EL (cell line): ENCODE measurements at places on chromosomes 2 and 18.

DNA sequence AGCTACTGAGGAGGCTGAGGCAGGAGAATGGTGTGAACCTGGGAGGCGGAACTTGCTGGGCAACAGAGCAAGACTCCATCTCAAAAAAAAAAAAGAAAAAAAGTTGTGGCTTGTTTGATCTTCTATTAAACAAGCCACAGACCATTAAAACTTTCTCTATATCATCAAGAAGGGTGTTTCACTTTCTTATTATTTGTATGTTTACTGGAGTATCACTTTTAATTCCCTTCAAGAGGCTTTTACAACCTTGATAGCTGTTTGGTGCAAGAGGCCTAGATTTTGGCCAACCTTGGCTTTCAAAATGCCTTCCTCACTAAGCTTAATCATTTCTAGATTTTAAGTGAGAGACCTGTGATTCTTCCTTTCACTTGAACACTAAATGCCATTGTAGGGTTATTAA, 339.1 kb downstream of the TSN start:
- DNase-seq, result no peak

- DNase-seq, result peak; percentile 87
Measured at GRCh38 chr2:45992021-45992740, 305.0 kb upstream of the EPAS1 start.

DNA sequence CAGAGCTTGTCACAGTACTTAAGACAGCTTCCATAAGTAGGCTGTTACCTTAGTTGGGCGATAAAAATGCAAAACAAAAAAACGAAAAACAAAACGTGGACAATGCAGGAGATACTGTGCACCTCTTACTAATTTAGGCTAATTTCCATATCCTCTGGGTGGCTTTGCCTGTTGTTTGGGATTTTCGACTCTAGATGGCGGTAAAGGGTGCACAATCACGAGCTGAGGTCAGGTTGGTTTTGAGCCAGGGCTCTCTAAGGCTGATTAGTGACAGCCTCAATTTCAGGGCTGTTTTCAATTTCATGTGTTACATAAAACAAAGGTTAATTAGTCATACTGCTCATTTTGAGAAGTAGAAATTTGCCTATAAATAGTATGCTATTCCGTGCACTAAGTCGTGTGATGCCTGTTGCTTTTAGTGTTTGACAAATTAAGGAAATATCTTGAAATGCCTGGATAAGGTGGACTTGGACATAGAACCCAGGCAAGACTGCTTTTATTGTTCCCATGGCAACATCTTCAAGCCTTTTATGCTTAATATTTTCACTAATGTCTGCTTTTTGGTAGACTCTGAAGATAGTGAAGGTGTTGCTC, 493.1 kb downstream of the SOCS6 start:
- DNase-seq, result peak; percentile 3

GRCh38 chr2:231541645-231542044, 11.4 kb upstream of the NMUR1 start:
- DNase-seq, result no peak

DNA sequence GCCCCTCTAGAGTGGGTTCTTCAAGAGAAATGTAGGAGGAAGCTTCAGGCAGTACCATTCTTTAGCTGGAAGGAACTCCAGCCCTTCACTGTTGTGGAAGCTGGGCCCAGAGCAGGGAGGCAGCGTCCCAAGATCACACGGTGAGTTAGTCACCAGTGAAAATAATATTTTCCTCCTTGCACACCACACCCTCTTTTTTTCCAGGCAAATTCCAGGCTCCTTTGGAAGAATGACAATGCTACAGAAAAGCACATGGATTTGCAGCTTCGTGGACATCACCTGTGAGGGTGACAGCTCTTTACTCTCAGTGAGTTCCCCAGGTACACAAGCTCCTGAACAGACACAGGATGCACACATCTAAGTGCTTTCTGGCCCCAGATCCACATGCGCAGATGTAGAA, 157.1 kb downstream of the COL6A3 start:
- peak; percentile 59 for DNase-seq

- DNase-seq, result no peak
Measured at GRCh38 chr2:121570036-121570666, 39.5 kb downstream of the RNU4ATAC start.

DNA sequence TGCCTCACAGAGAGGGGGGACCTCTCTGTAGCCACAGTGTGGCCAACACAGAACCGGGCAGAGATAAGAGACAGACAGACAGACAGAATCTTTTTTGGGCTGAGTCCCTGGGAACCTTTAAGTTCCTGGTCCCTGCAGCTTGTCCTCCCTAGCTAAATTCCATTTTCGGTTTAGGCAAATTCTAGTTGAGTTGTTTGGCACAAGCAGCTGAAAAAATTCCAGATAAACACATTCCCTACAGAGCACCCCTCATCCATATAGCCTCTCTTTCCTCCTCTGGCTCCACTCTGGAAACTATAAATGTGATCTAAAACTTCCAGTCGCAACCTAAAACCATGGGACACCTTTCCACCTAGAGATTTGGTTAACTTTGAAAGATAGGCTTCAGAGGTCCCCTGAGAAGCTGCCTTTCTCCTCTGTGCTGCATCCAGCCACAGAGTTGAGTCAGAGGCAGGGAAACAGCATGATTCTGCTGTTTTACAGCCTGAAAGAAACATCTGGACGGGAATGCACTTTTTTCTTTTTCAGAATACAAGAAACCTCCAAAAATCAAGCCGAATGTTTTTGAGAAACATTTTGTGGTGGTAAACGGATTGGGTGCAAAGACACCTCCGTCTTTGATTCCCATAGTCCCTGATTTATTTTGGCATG, 30.9 kb downstream of the SLC4A3 start:
- DNase-seq, result peak; percentile 28

DNA sequence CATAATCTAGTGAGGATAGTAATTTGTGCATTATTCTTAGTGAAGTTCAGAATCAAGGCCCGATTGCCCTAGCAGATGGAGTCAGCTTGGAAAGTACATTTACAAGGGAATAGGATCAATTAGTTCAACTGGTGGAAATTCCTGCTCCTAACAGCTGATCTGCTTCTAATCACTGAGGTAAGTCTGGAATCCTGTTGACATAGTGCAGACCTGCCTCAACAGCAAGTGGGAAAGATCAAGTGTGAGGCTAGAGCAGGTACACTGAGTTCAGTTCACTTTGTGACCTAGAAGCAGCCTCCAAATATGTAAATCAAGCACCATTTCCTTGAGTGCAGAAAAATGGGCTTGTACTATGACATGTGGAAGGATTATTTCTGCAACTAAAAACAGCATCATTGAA, 111.2 kb upstream of the NOSTRIN start:
- DNase-seq, result no peak

DNA sequence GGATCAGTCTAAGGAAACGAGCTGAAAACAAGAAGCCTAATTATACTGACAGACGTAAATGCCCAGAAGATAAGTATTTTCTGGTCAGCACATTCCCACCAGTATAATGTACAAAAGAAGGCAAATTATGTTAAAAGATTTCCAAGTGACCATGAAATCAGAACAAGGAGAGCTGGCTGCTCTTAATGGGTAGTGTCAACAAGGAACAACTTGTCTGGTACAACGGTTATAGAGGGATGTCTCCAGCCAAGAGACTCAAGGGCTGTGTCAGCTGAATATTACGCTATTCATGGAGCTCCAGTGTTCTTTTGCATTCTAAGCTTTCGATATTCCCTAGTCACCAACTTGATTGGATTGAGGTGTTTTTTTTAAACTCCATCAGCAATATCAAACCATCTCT, 8.6 kb upstream of the L3MBTL4 start:
- no peak for DNase-seq

GRCh38 chr2:203431391-203432185, 103.4 kb downstream of the ABI2 start:
- no peak for DNase-seq

GRCh38 chr2:190110131-190110530, 47.6 kb upstream of the MSTN start:
- no peak for DNase-seq

DNA sequence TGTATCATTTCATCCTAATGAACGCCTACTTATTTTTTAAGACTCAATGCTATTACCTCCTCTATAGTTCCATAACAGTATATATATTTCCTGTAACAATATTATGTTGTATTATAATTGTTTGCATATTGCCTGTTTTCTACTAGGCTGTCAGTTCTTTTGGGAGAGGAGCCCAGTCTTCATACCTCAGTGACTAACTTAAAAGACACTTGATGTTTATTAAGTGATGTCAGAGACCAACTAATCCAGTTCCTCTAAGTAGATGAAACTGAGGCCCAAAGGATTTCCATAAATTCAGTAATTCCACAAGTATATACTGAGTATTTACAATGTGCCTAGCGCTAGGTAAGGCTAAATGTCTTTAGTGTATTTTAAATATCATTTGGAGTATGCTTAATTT, 48.9 kb upstream of the AAK1 start:
- peak; percentile 70 for DNase-seq

- DNase-seq, result peak; percentile 90
Measured at GRCh38 chr2:46309052-46309953, 12.1 kb downstream of the EPAS1 start.

GRCh38 chr2:1940679-1941078, 196.4 kb upstream of the PXDN start:
- DNase-seq, result peak; percentile 1

DNA sequence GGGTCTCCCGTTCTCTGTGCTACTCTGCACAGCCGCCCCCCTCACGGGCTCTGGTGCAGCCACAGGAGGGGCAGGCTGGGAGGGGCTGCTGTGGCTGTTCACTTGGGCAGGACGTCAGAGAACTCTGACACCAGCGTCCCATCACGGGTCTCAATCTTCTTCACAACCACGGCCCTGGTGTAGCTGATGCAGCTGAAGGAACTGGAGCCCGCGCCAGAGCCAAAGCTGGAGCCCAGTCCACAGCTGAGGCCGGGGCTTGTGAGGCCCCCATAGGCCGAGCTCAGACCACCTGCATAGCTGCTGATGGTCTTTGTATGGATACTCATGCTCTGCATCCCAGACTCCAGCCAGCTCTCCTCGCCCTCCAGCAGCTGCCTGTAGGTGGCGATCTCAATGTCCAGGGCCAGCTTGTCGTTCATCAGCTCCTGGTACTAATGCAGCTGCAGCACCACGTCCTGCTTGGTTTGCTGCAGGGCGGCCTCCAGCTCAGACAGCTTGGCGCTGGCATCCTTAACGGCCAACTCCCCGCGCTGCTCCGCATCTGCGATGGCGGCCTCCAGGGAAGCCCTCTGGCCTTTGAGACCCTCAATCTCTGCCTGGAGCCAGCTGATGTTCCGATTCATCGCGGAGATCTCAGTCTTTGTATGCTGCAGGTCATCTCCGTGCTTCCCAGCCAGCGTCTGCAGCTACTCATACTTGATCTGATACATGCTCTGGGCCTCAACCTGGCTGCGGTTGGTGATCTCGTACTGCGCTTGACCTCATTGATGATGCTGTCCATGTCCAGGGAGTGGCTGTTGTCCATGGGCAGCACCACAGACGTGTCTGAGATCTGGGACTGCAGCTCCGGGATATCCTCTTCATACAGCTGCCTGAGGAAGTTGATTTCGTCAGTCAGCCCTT, 7.4 kb upstream of the DUSP19 start:
- peak; percentile 45 for DNase-seq

GRCh38 chr2:238908960-238909951, 61.4 kb downstream of the TWIST2 start:
- no peak for DNase-seq

GRCh38 chr2:68857202-68857845, 13.9 kb downstream of the BMP10 start:
- DNase-seq, result no peak

- DNase-seq, result peak; percentile 1
Measured at GRCh38 chr2:83817511-83817910, 641.6 kb downstream of the SUCLG1 start.

- no peak for DNase-seq
Measured at GRCh38 chr2:214103276-214104001, 307.4 kb upstream of the VWC2L start.

- peak; percentile 0 for DNase-seq
Measured at GRCh38 chr18:33755931-33756560, 178.0 kb downstream of the ASXL3 start.

- DNase-seq, result peak; percentile 91
Measured at GRCh38 chr2:188808947-188809355, 165.2 kb upstream of the COL3A1 start.

GRCh38 chr2:215825707-215826106, 187.6 kb downstream of the MREG start:
- no peak for DNase-seq

DNA sequence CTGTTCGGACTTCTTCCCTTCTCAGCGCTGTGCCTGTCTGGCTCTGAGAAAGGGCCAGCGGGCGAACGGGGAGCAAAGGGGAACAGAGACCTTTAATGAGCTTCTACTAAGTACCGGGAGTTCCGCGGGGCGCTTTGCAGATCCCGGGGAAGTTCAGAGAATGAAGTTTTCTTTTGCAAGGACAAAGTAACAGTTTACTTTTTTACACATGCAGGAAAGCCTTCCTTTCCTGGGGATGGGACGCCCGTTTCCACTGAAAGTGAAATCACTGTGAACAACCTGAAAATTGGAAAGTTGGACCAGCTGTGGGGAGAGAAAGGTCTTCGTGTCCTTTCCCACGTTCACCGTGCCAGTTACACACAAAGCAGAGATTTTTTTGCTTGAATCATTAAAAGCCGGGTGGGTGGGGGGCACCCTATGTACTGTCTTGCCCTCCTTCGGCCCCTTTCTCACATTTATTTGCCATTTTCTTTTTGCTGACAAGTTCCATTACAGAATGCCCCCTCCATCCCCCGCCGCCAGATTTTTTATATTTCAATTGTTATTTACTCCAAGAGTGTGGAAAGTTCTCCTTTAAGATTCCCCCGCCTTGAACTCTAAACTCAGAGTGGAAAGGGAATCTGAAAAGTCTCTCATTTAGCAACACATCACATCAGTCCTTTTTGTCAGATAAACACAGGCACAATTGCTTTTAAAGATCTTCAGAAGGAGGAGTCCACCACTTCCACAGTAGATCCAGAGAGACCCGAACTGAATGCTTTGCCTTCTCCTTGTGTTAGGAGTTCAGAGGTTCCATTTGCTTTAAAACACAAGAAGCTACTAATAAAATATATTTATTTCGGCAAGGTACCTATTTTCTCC, 1.1 kb upstream of the FN1 start:
- peak; percentile 36 for DNase-seq

- DNase-seq, result no peak
Measured at GRCh38 chr18:32454593-32454992, 16.1 kb downstream of the GAREM1 start.

DNA sequence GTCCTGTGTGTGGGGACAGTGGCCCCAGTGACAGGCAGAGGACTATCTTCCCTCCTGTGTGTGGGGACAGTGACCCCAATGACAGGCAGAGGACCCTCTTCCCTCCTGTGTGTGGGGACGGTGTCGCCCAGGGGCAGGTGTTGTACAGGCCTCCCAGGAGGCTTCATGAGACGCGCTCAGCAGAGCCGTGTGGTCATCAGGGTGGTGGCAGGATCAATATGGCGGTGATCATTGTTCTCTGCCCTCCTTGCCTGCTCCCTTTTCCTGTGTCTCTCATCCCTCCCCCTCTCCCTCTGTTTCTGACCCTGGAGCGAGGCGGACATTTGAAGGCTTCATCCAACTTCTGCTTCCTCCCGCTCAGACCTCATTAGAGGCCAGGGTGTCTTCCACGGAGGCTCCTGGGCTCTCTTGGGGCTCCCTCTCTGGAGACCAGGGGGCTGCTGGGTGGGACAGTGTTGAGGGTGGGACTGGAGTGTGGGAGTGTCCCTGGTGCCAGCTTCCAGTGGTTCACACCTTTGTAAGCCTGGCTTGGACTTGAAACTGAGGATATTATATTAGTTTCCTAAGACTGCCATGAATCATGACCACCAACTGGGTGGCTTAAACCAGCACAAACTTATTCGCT, 59.5 kb downstream of the ACKR3 start:
- DNase-seq, result no peak

GRCh38 chr2:135311268-135311667, 219.8 kb downstream of the ZRANB3 start:
- no peak for DNase-seq
